Stimulated activated CD8-positive, alpha-beta memory T cell treated with anti-CD3 and anti-CD28 coated beads, Interleukin-4, amount 100 ng/mL, for 4 hours (primary cell): ENCODE measurements at places on chromosomes 7 and 10.

- DNase-seq = no peak
Observed at GRCh38 chr7:95220328-95220727, 104.0 kb downstream of the PON1 start.

- no peak for DNase-seq
Observed at GRCh38 chr7:39589323-39590111, 23.3 kb downstream of the YAE1 start.

GRCh38 chr7:26490640-26491624, 199.3 kb downstream of the SNX10 start:
- no peak for DNase-seq

DNA sequence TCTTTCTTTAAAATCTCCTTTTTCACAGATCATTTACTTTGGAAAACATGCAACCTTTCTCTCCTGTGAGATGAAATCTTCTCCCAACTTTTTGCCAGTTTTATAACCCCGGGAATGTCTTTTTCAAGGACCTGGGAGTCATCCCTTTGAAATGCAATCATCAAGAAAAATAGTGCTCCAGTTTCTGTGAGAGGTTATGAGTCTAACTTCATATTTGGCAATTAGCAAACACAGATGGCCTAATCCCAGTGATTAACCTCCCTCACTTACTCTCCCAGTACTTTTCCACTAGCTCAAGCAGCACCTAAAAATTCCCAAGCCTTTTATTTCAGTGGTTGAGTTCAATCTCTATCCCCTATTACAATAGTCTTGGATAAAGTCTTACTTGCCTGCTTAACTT, 185.8 kb upstream of the TMEM106B start:
- no peak for DNase-seq

GRCh38 chr7:139715194-139715815, 62.5 kb downstream of the HIPK2 start:
- no peak for DNase-seq

GRCh38 chr10:88791924-88792323, 10.6 kb upstream of the LIPM start:
- no peak for DNase-seq

DNA sequence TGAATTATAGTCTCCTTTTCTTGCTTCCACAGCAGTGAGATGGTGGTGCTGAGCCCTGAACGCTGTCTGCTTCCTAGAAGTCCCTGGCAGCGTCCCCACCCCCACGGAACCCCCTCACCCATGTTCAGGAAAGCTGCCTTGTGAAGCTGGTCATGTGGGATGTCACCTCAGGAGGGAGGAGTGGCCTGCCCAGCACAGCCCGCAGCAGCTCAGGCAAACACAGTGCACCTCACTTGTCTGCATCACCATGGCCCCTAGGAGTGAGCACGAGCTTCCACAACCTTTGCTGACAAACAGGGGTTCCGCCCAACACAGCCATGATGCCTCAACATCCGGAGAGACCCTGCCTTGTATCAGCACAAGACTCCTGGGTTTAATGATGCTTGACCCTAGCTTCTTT, 508.9 kb downstream of the RPS24 start:
- no peak for DNase-seq

GRCh38 chr10:86306628-86307278, 59.8 kb downstream of the GRID1 start:
- no peak for DNase-seq

GRCh38 chr7:90751595-90751994, 155.5 kb downstream of the CDK14 start:
- no peak for DNase-seq

GRCh38 chr7:5143106-5143505, 46.9 kb upstream of the WIPI2 start:
- DNase-seq = no peak

DNA sequence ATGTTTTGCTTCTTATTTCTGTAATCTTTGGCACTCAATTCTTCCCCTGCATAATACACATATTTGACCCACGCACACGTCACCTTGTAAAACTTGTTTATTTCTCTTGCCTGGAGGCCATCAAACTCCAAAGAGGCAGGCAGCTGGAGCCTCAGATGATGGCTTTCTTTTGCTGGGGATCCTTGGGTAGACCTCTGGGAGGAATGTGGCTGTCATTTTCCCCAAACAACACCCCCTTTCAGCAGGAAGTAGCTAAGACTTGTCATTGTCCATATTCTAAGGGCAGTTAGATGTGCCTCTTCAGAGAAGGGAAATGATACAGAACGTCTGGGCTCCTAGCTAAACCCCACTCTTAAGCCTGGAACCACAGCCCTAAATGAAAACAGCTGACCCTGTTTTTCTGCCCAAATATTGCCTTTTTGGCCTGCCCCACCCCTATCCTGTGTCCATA, 111.3 kb downstream of the ITGB8 start:
- no peak for DNase-seq

- DNase-seq = no peak
Observed at GRCh38 chr7:36605261-36606051, 118.8 kb downstream of the AOAH start.

DNA sequence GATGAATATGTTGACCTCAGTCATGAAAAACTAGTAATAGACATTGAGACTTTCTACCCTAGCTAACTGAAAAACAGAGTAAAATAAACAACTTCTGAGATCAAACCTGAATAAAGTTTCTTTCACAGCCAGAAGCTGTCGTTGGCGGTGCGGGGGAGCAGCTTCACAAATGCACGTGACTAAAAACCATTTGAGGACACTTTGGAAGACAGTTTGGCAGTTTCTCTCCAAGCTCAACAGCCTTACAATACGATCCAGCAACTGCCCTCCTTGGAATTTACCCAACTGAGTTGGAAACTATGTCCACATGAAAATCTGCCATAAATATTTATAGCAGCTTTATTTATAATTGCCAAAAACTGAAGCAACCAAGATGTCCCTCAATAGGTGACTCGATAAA, 63.1 kb downstream of the CYTH3 start:
- DNase-seq = no peak

GRCh38 chr7:43112941-43113621, 634 bp downstream of the HECW1 start:
- DNase-seq = no peak

GRCh38 chr7:112416127-112416526, 34.1 kb upstream of the IFRD1 start:
- DNase-seq = no peak

DNA sequence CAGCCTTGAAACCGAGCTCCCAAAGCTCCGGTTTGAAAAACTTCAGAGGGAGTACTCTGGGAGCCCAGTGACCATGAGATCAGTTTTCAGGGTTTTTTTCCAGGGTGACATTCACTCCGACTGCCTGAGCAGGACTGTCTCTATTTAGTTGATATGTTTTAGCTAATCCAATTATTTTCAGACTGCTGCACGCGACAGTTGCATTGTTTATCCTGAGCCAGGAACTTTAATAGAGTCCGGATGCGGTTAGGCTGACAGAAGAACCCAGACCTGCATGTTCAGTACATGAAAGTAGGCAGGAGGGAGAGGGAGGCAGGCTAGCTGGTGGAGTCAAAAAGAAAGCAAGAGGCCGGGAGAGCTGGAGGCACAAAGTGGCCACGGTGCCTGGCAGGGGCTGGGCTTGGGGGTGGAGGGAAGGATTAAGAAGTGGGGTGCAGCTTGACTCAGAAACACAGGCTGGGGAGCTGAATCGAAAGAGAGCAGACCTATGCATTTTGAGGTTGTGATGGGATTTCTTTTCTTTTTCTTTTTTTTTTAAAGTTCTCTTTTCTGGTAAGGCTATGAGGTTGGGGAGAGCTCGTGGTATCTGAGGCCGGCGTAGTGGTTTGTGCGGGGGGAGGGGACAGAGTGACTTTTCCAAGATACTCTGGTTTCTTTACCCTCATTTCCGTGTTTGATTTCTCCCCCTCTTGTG, 5.7 kb downstream of the GATA3 start:
- DNase-seq = no peak

DNA sequence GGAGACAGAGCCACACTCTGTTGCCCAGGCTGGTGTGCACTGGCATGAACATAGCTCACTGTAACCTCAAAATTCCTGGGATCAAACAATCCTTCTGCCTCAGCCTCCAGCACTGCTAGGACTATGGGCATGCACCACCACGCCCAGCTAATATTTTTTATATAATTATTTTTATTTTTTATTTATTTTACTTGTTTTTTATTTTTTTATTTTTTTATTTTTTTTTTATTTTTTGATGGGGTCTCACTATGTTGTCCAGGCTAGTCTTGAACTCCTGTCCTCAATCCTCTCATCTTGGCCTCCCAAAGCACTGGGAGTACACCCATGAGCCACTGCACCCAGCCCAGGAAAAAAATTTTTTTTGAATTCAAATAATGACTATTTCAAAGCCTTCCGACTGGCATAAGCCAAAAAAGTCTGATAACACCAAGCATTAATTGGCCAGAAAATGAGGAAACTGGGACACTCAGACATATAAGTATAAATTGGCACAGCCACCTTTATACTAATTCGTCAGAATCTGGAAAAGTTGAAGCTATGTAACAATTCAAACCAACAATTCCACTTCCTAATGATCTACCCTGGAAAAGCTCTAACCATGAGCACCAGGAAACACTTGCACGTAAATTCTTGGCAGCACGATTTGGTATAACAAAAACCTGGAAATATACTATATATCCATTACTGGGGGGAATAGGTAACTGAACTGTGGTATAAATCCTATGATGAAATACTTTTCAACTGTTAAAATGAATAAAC, 6.3 kb downstream of the ZC3HAV1 start:
- no peak for DNase-seq

GRCh38 chr7:132464740-132465139, 111.5 kb downstream of the PLXNA4 start:
- no peak for DNase-seq

GRCh38 chr10:95706990-95707389, 13.3 kb upstream of the TCTN3 start:
- no peak for DNase-seq

GRCh38 chr7:125355899-125356298, 426.3 kb upstream of the POT1 start:
- DNase-seq = no peak

DNA sequence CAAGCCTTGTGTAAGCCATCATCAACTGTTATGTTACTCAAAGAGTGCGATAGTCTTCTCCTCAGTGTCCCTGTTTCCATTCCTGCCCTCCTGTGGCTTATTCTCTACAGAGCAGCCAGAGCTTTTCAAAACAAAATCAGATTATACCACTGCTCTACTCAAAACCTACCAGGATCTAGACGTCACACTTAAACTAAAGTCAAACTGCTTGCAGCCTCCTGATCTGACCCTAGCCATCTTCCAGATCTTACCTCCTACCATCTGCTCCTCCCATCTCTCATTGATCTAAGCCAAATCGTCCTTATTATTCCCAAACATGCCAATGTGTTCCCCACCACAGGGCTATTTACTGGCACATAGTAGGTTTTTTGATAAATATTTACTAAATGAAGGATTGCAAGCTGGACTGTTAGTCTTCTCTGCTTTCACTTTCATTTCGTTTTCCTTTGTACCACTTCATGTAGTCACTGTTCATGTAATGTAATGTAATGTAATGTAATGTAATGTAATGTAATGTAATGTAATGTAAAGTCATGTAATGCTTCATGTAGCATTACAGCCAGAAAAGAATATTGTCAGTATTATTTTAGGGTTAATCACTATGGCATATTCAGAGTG, 116.1 kb downstream of the GPR37 start:
- DNase-seq = no peak

DNA sequence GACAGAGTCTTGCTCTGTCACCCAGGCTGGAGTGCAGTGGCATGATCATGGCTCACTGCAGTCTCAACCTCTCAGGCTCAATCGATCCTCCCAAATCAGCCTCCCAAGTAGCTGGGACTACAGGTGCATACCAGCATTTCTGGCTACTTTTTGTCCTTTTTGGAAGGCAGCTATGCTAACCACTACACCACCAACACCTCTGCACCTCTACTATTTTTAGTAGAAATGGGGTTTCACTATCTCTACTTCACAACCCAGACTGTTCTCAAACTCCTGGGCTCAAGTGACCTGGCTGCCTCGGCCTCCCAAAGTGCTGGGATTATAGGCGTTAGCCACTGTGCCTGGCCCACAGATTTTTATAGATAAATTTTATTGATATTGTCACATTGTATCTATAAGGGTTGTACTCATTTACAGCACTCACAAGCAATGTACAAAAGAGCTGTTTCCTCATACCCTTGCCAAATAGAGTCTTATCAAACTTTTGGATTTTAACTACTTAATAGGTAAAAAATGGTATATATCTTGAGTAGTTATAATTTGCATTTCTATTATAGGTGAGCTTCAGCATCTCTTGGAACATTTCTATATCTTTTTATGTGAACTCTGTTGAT, 23.7 kb downstream of the PRR15 start:
- DNase-seq = no peak

GRCh38 chr10:126075009-126075408, 178.6 kb downstream of the FANK1 start:
- DNase-seq = no peak

DNA sequence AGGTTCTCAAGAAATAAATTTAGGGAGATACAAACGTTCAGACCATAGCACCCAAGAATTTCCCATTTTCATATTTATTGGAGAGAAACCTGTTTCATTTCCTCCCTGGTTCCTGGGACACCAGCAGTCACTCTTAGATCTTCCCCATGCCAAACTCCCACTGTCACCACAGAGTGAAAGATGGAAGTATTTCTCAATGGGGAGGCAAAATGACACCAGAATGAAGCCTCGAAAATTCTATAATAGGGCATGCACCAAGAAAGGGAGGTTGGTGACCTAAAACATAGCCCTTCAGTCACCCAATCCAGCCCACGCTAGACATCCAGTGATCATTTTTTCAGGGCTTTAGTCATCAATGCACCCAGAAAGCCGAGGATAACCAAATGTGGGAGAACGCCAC, 148.1 kb upstream of the PLXDC2 start:
- no peak for DNase-seq

DNA sequence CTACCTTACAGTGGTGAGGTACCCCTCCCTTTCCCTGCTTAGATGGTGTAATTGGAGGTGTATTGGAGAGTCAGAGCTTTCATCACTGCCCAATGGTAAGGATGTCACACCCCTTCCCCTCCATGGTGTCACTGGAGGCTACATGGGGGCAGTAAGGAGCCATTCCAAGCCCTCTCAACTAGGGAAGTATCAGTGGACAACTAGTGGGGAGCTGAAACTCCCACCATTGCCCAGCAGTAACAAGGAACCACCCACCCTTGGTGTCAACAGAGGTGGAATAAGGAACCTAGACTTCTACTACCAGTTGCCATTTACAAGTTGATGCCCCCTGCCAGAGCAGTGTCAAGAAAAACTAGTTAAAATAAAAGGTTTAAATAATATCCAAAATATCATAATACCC, 2.8 kb upstream of the HIBADH start:
- DNase-seq = no peak

GRCh38 chr10:28873540-28873939, 196.2 kb downstream of the BAMBI start:
- no peak for DNase-seq

- DNase-seq = no peak
Observed at GRCh38 chr7:151231080-151231479, 1.2 kb upstream of the CHPF2 start.

GRCh38 chr7:106777674-106778299, 87.3 kb upstream of the PIK3CG start:
- no peak for DNase-seq

GRCh38 chr10:123808286-123808685, 83.3 kb downstream of the CPXM2 start:
- DNase-seq = no peak
